Activated CD8-positive, alpha-beta memory T cell treated with anti-CD3 and anti-CD28 coated beads for 1 hour (primary cell): ENCODE measurements at places on chromosomes 3 and 15.

DNA sequence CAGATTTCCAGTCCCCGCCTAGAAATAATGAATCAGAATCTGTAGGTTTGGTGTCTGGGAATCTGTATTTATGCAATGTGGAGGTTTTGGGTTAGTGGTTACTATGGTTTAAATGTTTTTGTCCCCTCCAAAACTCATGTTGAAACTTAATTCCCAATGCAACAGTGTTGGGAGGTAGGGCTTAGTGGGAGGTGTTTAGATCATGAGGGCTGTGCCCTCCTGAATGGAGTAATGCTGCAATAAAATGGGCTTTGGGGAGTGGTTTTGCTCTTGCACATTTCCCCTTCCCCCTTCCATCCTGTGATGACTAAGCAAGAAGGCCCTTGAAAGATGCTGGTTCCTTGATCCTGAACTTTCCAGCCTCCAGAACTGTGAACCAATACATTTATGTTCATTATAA, 9.2 kb upstream of the RFC4 start:
- DNase-seq, result no peak

DNA sequence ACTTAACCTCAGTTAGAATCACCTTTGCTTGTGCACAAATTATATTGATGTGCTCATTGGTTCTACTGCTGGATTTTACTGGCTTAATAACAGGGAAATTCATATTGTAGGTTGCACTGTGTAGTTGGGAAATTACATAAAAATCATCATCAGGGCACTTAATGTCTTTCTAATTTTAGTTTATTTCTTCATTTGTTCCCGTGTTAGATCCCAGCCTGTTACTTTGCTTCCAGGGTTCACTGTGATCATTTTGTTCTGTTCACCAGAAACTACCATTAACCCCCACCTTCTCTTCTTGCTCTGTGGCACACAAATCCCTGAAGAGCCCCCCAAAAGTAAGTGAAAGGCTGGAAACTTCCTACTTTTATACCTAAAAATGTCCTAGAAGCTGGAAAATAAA, 80.4 kb downstream of the RARB start:
- no peak for DNase-seq

GRCh38 chr3:42732196-42732828, 29.7 kb upstream of the HHATL start:
- DNase-seq, result no peak

DNA sequence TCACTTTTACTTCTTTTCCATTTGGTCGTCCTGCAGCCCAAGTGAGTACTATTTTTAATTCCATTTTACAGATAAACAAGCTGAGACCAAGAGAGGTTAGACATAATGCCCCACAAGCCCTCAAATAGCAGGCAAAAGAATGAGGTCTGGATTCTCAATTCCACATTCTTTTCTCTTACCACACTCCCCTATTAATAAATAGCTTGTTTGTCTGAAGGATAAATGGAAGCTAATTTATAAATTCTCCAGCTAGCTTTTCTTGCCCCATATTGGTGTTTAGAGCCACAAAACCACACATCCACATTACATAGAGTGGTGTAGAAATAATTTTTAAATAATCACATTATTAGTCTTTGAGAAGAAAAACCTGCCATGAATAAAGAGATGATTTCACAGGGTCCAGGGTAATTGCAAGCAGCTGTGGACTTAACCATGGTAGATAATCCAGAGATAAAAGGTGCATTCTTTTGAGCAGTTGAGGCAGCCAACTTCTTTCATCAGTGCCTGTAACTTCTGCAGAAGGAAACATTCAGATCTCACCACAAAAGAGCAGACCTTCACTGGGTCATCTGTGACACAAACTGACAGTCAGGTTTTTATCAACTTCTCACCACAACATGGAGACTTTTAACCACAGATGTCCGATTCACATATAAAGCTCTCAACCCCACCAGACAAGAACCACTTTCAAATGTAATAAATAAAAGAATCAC, 313.4 kb upstream of the STT3B start:
- no peak for DNase-seq

DNA sequence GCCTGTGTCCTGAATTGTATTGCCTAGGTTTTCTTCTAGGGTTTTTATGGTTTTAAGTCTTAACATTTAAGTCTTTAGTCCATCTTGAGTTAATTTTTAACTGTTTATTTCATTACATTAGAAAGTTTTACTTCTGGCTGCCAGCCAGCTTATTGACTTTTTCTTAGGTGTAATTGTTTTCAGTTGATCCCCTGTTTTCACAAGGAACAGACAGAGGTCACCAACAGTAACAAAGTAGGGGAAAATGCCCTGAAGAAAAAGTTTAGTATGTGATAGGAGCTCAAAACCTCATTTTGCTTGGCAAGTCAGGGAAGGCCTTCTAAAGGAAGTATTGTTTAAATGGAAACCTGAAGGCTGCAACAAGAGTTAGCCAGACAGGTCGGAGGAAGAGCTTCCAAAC, 10.4 kb downstream of the WDR48 start:
- DNase-seq, result no peak

GRCh38 chr3:71172189-71172588, 411.3 kb downstream of the FOXP1 start:
- DNase-seq, result no peak

- no peak for DNase-seq
These were observed 54.1 kb upstream of the ATP2C1 start for GRCh38 chr3:130839813-130840212.

DNA sequence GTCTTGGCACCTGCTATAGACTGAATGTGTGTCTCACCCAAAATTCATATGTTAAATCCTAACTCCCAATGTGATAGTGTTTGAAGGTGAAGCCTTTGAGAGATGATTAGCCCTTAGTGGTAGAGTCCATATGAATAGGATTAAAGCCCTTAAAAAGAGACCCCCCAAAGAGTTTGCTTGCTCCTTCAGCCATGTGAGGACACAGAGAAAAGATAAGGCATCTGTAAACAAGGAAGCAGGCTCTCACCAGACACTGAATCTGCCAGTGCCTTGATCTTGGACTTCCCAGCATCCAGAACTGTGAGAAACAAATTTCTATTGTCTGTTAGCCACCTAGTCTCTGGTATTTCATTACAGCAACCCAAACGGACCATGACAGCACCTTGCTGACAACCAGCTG, 16.6 kb downstream of the KPNA1 start:
- no peak for DNase-seq

- DNase-seq, result no peak
These were observed 31.9 kb downstream of the PDIA5 start for GRCh38 chr3:123098426-123099330.

GRCh38 chr3:183244981-183245476, 8.0 kb upstream of the B3GNT5 start:
- DNase-seq, result no peak

DNA sequence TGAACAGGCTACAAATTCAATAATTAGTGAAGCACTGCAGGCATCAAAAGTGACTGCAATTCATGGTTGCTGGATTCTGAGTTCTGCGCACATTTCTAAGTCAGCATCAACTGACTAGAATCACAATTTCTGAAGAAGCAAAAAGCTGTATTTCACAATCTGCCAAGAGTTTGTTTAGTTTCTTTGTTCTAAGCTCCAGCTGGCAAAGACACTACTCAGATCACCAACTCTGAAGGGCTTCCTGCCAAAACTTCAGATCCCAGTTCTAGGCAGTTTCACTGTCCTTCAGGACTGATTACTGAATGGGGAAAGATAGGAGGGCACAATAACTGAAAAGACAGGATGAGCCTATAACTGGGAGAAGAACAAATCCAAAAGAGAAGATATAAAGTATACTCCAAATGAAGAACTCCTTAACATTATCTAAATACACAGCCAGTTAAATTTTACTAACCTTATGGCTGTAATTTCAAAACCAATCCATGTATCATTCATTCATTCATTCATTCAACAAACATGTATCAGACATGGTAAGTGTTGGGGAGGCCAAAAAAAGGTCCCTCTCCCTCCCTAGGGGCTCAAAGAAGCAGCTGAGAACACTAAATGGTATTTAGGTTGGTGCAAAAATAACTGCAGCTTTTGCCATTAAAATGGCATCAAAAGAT, 17.1 kb downstream of the TJP1 start:
- DNase-seq, result no peak

DNA sequence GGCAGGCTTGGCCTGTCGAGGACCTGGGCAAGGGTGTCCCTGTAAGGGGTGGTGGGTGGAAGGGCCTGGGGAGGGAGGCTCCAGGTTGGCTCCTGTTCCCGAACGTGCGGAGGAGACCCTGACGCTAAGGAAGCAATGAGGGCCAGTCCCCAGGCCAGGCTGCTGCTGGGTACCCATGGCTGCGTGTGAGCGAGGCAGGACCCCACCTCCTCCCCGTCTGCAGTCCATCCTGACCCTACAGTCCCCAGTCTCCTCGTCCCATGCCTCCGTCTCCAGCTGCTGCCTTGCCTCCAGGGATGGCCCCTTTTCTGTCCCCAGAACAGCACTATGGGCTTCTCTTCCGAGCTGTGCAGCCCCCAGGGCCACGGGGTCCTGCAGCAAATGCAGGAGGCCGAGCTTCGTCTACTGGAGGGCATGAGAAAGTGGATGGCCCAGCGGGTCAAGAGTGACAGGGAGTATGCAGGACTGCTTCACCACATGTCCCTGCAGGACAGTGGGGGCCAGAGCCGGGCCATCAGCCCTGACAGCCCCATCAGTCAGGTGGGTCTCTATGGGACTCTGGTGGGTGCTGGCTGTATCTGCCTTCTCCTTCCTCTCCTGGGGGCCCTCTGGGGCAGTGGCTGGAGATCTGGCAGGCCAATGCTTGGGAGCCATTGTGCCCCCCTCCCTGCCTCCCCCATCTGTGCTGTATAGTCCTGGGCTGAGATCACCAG, 571 bp downstream of the FES start:
- no peak for DNase-seq

DNA sequence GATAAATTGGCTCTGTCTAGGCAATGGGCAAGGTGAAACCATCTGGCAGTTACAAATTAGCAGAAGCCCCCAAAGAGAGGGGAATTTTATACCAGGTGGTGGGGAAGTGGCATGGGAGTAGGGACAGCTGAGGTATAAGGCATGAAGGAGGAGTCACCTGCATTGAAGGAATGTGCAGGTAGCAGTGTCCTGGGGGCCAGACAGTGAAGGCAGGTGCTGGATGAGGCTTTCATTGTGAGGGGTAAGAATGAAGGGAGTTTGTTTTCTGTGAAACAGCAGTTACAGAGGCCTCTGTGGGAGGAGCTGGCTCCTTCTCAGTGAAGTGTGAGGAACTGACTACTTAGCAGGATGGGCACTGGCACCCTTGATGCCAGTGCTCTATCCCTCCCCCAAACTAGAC, 19.1 kb upstream of the PXYLP1 start:
- no peak for DNase-seq

DNA sequence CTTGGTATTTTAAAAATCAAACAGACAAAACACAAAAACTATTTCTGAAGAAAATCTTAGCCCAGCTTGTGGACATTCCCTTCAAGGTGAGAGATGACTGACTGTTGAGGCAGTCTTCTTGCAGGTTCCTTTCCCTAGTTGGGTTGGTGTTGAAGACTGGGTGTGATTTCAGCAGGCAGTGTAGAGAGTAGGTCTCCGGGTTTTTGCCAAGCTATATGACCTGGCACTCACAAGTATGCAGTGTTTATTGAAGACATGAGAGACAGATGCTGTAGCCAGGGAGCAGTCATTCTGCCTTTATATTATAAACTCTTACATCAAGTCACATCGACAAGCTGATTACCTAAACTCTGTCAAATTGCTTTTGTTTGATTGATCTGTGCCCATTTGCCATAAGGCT, 17.5 kb downstream of the SENP8 start:
- no peak for DNase-seq

DNA sequence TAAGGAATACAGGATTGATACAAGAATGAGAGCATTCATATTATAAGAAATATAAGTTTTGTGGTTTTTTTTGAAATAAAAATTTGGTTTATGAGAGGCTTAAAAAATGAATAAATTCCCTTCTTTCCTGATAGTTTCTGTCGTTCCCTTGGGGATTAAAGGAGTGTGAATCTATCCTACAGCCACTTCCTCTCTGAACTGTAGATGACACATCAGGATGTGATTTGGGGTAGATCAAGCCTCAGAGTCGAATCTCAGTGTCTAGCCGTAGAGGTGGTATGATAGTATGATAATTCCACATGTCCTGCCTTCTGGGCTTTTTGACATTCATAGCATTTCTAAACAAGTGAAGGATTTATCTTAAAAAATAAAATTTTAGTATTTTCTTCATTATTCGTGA, 343.1 kb downstream of the LPP start:
- no peak for DNase-seq

DNA sequence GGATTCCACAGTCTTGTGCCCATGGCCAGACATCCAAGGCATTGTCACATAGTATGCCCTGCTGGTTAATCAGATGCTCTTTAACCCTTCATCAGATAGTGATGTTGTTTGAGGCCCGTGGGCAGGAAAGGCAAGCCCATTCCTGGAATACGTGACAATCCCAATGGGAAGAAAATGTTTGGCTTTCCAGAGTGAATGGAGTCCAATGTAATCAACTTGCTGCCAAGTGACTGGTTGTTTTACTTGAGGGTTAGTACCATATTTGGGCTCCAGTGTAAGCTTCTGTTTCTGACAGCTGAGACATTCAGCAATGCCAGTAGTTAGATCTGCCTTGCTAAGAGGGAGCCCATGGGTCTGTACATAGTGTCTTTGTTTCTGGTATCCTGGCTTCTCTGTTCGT, 31.3 kb downstream of the RPL39L start:
- no peak for DNase-seq

- no peak for DNase-seq
These were observed 29.7 kb downstream of the CACNA2D2 start for GRCh38 chr3:50473768-50474167.

GRCh38 chr3:34483311-34483887, 685.0 kb downstream of the PDCD6IP start:
- DNase-seq, result no peak

GRCh38 chr3:124920718-124921117, 13.8 kb downstream of the MUC13 start:
- DNase-seq, result no peak

GRCh38 chr3:30738605-30739004, 132.2 kb downstream of the TGFBR2 start:
- no peak for DNase-seq

DNA sequence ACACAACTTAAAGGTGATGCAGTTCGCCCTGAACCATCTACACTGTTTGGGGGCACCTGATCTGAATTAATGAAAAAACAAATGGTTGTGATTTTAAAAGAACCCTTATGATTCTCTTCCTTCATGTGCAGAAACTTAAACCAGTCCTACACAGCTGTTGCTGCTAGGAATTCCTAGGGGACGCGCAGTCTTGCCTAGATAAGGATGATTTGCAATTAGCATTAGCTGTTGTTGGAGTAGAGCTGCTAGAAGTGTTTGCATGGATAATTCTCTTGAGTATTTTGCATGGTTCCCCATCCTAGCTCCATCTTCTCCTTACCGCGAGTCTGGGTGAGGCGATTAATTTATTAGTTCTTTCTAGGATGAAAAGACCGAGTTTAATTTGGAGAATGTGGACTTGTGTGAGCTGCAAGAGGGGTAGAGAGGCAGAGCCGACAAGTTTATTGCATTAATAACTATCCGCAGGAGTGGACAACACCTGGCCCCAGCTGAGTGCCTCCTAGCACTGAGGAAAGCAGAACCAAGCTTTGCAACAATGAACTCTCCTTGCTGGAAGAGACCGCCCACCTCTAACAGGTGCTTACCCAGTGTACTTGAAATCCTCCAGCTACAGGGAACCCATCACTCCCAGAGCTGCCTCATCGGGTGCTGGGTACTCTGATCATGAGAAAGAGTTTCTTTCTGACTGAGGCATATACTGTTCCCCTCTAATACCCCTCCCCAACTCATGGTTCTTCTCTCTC, 75.0 kb upstream of the WNT7A start:
- DNase-seq, result no peak
